ENCODE measurements at places on chromosomes 2 and 18. TPM values are rescaled to one million over a fixed set of nuclear protein-coding genes. Genes with fewer than 3 reads are reported as not detected.
A peak's percentile ranks its signal among the peaks of the same experiment; 100 is the strongest.

Gene TSPYL6
- not detected for polyA plus RNA-seq

GRCh38 chr18:24214144-24214543, 75.3 kb downstream of the CABYR start:
- no peak for DNase-seq
- H3K27me3 ChIP-seq: no peaks in the 10 kb centered on the region
- no peak overlapping the region for H3K27ac ChIP-seq
- peaks cover 24% of the 10 kb centered on the region for H3K4me1 ChIP-seq

Gene GPR45
- not detected for polyA plus RNA-seq

DNA sequence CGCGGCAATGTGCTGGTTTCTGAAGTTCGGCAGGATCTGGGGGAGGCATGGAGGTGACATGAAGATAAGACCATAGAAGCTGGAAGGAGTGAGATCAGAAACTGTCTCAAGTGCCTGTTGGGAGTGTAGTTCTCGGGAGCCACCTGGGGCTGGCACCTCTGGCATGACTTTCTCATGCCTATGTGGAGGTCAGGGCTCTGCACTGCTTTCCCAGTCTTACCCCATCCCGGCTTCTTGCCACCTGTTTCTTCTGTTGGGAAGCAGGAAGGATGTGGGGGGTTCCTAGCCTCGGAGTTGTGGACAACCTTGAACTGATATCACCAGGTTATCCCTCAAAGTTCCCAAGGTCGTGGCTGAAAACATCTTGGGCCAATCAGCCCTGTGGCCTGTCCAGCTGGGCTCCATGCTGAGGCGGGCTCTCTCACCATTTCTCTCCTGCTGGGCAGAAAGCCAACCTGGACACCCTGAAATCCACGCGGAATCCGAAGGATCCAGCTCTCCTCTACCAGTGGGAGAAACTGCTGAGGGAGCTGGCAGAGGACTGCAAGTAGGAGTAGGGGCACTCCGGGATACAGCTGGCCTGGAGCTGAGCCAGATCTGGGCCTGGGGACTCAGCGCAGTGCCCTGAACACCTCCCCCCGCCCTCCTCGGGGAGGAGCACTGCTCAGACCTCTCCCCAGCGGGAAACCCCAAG, 42.5 kb downstream of the FER1L5 start:
- no peak overlapping the region for H3K27ac ChIP-seq
- DNase-seq: no peak
- H3K4me3 ChIP-seq: no peak overlapping the region
- peaks cover 22% of the 10 kb centered on the region for H3K4me1 ChIP-seq
- no peaks in the 10 kb centered on the region for H3K27me3 ChIP-seq

- H3K4me1 ChIP-seq: no peaks in the 10 kb centered on the region
- DNase-seq: no peak
- no peaks in the 10 kb centered on the region for H3K36me3 ChIP-seq
- peaks cover 7% of the 10 kb centered on the region for H3K27me3 ChIP-seq
These were observed 162.7 kb upstream of the HDAC4 start for GRCh38 chr2:239563561-239563960.

GRCh38 chr2:236875906-236876505, 209.7 kb upstream of the COPS8 start:
- H3K4me1 ChIP-seq: peaks cover 15% of the 10 kb centered on the region
- peak overlapping the region; percentile 5 for H3K27ac ChIP-seq
- no peak overlapping the region for H3K4me3 ChIP-seq
- no peaks in the 10 kb centered on the region for H3K27me3 ChIP-seq
- peak; percentile 62 for DNase-seq

Gene ITPRID2
- 37.4 TPM for polyA plus RNA-seq

GRCh38 chr2:37558623-37559022, 112.8 kb downstream of the CDC42EP3 start:
- H3K4me1 ChIP-seq: peaks cover 4% of the 10 kb centered on the region
- no peak for DNase-seq
- no peaks in the 10 kb centered on the region for H3K27me3 ChIP-seq
- H3K36me3 ChIP-seq: no peaks in the 10 kb centered on the region
- H3K4me3 ChIP-seq: no peak overlapping the region

DNA sequence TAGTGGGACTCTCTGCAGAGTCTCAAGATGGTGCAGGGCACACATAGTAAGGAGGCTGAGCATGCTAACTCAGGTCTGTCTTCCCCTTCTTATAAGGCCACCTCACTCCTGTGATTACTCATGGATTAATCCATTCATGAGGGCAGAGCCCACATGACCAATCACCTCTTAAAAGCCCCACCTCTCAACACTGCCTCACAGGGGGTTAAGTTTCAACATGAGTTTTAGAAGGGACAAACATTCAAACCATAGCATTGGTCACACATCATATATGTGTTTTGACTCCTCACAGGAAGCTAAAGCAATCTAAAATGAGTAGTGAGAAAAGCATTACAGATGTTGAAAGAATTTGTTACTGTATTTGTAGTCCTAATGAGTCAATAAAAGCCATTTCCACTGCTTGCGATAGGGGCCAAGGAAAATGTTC, 57.5 kb downstream of the DTNA start:
- H3K27ac ChIP-seq: no peak overlapping the region
- no peak overlapping the region for H3K4me3 ChIP-seq
- DNase-seq: no peak
- no peaks in the 10 kb centered on the region for H3K36me3 ChIP-seq

Gene TNS1
- 16.2 TPM for polyA plus RNA-seq

Gene HOXD1
- polyA plus RNA-seq: not detected

Gene DCDC2C
- not detected for polyA plus RNA-seq

GRCh38 chr2:1235806-1236205, 177.5 kb upstream of the TPO start:
- H3K27ac ChIP-seq: no peak overlapping the region
- no peaks in the 10 kb centered on the region for H3K4me1 ChIP-seq
- H3K36me3 ChIP-seq: no peaks in the 10 kb centered on the region

DNA sequence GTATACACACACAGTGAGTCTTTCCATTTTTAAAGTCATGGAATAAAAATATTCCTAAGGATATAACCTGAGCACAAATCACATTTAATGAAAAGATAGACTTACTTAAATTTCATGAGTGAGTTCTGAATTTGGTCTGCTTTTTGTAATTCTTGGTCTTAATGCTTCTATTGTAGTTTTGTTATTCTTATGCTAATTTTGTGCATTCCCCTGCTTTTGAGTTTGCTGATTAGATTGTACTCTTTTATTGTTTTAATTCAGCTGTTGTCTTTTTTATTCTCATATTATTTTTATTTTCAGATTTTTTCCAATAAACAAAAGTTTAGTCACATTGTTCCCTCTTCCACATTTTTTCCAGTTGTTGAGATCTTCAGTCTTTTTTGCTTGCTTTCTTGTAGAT, 202.4 kb downstream of the ZNF407 start:
- H3K27me3 ChIP-seq: no peaks in the 10 kb centered on the region
- H3K4me1 ChIP-seq: peaks cover 6% of the 10 kb centered on the region
- DNase-seq: no peak
- H3K27ac ChIP-seq: no peak overlapping the region

GRCh38 chr2:172021074-172021931, 21.6 kb downstream of the METAP1D start:
- H3K36me3 ChIP-seq: no peaks in the 10 kb centered on the region
- peak; percentile 12 for DNase-seq
- peaks cover 15% of the 10 kb centered on the region for H3K4me1 ChIP-seq
- peak overlapping the region; percentile 40 for H3K27ac ChIP-seq

- H3K36me3 ChIP-seq: no peaks in the 10 kb centered on the region
- peak; percentile 6 for DNase-seq
- no peaks in the 10 kb centered on the region for H3K27me3 ChIP-seq
- H3K27ac ChIP-seq: no peak overlapping the region
These were observed 1191.0 kb upstream of the LRRTM1 start for GRCh38 chr2:81495556-81495955.

- H3K4me3 ChIP-seq: no peak overlapping the region
- no peaks in the 10 kb centered on the region for H3K36me3 ChIP-seq
- peak overlapping the region; percentile 74 for H3K27ac ChIP-seq
- no peaks in the 10 kb centered on the region for H3K27me3 ChIP-seq
- DNase-seq: peak; percentile 60
- H3K4me1 ChIP-seq: peaks cover 12% of the 10 kb centered on the region
These were observed 9.4 kb upstream of the COLEC11 start for GRCh38 chr2:3585261-3586109.

Gene C2orf78
- polyA plus RNA-seq: not detected

Gene GBX2
- polyA plus RNA-seq: 0.45 TPM

GRCh38 chr2:227626580-227627151, 9.4 kb downstream of the SCYGR4 start:
- no peak overlapping the region for H3K27ac ChIP-seq
- H3K27me3 ChIP-seq: no peaks in the 10 kb centered on the region
- H3K36me3 ChIP-seq: no peaks in the 10 kb centered on the region
- no peak overlapping the region for H3K4me3 ChIP-seq

DNA sequence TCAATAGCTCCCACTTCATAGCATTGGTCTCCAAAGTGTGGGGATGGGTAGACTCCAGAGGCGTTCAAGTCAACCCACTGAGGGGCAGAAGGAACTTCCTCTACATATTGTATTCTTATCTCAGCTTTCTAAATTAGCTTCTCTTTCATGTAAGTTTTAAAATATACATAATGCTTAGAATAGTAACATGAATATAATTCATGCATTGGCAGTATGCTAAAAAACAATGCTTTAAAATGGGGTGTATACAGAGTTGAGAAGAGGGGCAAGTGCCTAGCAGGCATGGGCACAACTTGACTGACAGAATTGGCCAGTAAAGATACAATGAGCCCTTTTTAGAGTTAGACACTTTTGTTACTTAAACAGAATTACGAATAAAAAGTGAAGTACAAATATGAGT, 212.2 kb downstream of the ZRANB3 start:
- no peaks in the 10 kb centered on the region for H3K36me3 ChIP-seq
- no peak overlapping the region for H3K4me3 ChIP-seq
- H3K4me1 ChIP-seq: no peaks in the 10 kb centered on the region

GRCh38 chr2:15642011-15642814, 50.5 kb downstream of the DDX1 start:
- H3K4me3 ChIP-seq: no peak overlapping the region
- no peaks in the 10 kb centered on the region for H3K36me3 ChIP-seq
- no peak for DNase-seq
- no peak overlapping the region for H3K27ac ChIP-seq
- no peaks in the 10 kb centered on the region for H3K27me3 ChIP-seq
- H3K4me1 ChIP-seq: peaks cover 3% of the 10 kb centered on the region

DNA sequence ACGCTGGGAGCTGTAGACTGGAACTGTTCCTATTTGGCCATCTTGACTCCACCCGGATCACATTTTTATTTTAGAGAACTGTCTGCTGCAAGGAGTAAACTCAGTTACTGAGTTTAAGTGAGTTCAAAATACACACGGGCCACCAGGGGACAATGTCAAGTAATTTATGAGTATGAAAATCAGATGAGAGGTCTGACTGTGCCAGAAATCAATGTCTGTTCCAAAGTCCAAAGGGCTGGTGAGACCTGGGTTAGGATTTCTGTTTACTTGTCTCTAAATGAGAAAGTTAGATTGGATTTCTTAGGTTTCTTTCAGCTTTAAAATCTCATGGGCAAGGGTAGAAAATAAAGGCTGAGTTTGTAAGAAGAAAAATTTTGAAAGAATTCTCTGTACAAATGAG, 465.8 kb upstream of the MEIS1 start:
- no peaks in the 10 kb centered on the region for H3K4me1 ChIP-seq
- H3K4me3 ChIP-seq: no peak overlapping the region
- no peak overlapping the region for H3K27ac ChIP-seq

Gene LIMS3
- polyA plus RNA-seq: 5.5 TPM

GRCh38 chr18:47251289-47252120, at the start of gene SKOR2:
SKOR2 (minus strand) TSS chr18:47251660; CDS start chr18:47249183, 2,477 bp downstream.
- H3K27ac ChIP-seq: no peak within 1 kb of the TSS
- peaks cover 93% of the 10 kb centered on the region for H3K27me3 ChIP-seq
- H3K4me1 ChIP-seq: no peaks in the 10 kb centered on the region
- H3K4me3 ChIP-seq: no peak within 1 kb of the TSS
- no peak for DNase-seq

Gene SLC11A1
- polyA plus RNA-seq: 1.2 TPM

Gene SLC14A1
- 0.81 TPM for polyA plus RNA-seq

DNA sequence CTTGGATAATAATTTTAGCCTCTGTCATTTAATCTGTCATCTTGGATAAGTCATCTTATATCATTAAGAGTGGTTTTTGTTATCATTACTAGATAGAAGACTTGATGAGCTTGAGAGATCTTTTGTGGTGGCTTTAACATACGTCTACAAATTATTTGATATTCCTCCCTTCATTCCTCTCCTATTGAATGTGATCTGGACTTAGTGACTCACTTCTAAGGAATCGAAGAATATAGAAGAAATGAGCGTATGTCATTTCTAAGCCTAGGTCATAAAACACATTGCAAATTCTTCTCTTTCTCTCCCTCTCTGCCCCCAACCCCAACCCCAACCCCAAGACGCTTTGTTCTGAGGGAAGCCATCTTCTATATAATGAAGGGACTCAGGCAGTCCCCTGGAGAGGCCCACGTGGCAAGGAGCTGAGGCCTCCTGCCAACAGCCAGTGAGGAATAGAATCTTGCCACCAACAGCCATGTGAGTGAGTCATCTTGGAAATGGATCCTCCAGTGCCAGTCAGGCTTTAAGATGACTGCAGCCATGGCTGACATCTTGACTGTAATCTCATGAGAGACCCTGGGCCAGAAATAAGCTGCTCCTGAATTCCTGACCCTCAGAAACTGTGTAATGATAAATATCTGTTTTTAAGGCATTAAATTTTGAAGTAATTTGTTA, 221.6 kb upstream of the SP5 start:
- H3K4me1 ChIP-seq: no peaks in the 10 kb centered on the region
- no peak overlapping the region for H3K27ac ChIP-seq
- H3K27me3 ChIP-seq: no peaks in the 10 kb centered on the region
- no peak overlapping the region for H3K4me3 ChIP-seq
- H3K36me3 ChIP-seq: no peaks in the 10 kb centered on the region
- DNase-seq: no peak

GRCh38 chr18:7456376-7456775, 110.7 kb upstream of the PTPRM start:
- no peaks in the 10 kb centered on the region for H3K36me3 ChIP-seq
- no peak overlapping the region for H3K27ac ChIP-seq
- no peaks in the 10 kb centered on the region for H3K4me1 ChIP-seq
- DNase-seq: no peak
- no peak overlapping the region for H3K4me3 ChIP-seq
- no peaks in the 10 kb centered on the region for H3K27me3 ChIP-seq

GRCh38 chr18:58788971-58789875, 75.5 kb upstream of the ZNF532 start:
- H3K4me1 ChIP-seq: peaks cover 33% of the 10 kb centered on the region
- DNase-seq: peak; percentile 59
- no peak overlapping the region for H3K4me3 ChIP-seq
- peak overlapping the region; percentile 79 for H3K27ac ChIP-seq
- H3K36me3 ChIP-seq: no peaks in the 10 kb centered on the region

GRCh38 chr2:180933332-180933731, 47.1 kb upstream of the UBE2E3 start:
- H3K27me3 ChIP-seq: no peaks in the 10 kb centered on the region
- no peak overlapping the region for H3K27ac ChIP-seq
- H3K4me3 ChIP-seq: no peak overlapping the region
- no peaks in the 10 kb centered on the region for H3K36me3 ChIP-seq
- H3K4me1 ChIP-seq: peaks cover 5% of the 10 kb centered on the region
- no peak for DNase-seq

Gene TMEM182
- polyA plus RNA-seq: 3.5 TPM

Gene NEU4
- polyA plus RNA-seq: 10.2 TPM

GRCh38 chr2:162177301-162177700, 25.3 kb upstream of the GCG start:
- H3K27ac ChIP-seq: no peak overlapping the region
- no peaks in the 10 kb centered on the region for H3K36me3 ChIP-seq
- no peaks in the 10 kb centered on the region for H3K27me3 ChIP-seq

Gene CDH19
- polyA plus RNA-seq: not detected

Gene TPO
- 0.18 TPM for polyA plus RNA-seq
